ENCODE measurements at places on chromosomes 5 and 9.
A peak's percentile ranks its signal among the peaks of the same experiment; 100 is the strongest.

- no peak for DNase-seq
Measured at GRCh38 chr5:54835647-54836046, 149.7 kb downstream of the ESM1 start.

DNA sequence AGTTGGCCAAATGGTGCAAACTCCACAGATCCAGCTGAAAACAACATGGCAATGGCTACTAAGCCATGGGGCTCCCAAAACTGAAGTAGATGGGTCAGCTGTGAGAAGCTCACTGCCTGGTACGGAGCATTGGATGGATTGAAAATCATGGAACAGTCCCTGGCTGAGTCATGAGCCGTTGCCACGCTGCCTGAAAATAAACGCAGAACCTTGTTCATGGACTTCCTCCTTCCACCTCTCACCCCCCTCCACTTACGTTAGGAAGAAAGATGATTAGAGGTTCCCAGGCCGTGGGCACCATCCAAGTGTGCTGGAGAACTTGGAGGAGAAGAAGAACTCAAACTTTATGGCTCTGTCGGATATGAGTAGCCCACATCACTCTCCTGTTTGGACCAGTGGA lies 6.8 kb upstream of the DIPK1B start:
- no peak for DNase-seq

GRCh38 chr9:72588336-72588735 lies 66.9 kb downstream of the TMC1 start:
- no peak for DNase-seq

GRCh38 chr9:93182572-93182971 lies 1.4 kb upstream of the WNK2 start:
- DNase-seq, result no peak

DNA sequence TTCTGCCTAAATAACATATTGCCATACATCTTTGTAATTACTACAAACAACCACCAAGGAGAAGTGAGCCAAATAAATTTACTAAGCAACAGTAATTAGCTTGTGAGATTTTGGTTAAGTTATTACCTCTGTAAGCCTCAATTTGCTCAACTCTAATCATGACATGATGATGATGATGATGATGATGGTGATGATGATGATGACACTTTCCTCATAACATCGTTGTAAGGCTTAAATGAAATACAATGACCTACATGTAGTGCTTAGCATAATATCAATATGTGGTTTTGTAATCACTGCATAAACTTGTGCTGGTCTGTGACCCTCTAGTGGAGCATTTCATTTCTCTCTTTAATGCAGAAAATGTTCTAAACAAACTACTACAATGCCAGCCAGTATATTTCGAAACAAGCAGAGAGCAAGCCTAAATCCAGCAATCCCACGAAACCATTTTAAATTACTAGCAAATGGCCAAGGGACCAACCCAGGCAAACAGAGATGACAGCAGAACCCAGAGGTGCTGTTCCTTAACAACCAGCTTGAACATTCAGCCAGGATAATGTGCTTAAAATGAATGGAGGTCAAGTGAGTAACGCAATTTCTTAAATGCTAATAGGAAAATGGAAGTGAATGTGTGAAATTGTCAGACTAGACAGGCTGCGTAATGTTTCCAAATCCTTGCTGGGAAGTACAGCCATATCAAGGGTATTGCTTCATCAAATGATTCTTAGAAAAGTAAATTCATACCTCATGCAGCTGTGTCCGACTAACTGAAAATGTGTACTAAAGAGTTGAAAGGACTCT lies 281.9 kb upstream of the PUM3 start:
- no peak for DNase-seq

DNA sequence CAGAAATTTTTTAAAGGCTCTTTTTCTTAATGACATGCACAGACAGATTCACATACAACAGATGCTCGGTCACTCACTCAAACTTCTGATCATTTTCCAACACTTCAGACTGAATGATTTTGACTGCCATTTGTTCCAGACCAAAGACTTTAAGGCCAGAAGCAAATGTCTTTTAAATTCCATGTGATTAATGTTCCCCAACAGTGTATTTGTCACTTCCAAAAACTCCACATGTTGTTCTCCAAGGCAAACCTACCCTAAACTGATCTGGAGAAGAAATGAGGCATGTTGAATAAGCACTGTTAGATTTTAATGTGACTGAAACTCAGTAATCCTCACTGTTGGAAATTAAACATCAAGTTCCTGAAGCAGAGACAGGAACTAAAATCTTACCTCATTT lies 366.7 kb downstream of the GABRG2 start:
- DNase-seq, result no peak

- no peak for DNase-seq
Measured at GRCh38 chr9:136051453-136051836, 43.6 kb downstream of the NACC2 start.

GRCh38 chr5:80143491-80143890 lies 108.3 kb downstream of the THBS4 start:
- DNase-seq, result no peak

GRCh38 chr5:62017092-62017491 lies 288.9 kb upstream of the KIF2A start:
- DNase-seq, result no peak

DNA sequence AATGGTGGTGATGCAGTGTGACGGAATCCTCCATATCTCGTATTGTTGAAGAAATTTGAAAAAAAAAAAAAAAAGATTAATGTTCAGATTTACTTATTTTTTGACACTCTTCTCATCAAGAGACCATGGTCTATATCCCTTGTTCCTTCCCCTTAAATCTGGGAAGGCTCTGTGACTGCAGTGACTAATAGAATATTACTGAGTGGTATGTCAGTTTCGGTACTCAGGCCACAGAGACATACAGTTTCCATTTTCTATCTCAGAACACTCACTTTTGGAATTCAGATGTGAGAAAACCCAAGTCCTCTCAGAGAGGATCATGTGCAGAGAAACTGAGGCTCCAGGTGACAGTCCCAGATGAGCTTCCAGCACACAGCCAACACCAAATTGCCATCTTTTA lies 1193.5 kb downstream of the DTWD2 start:
- no peak for DNase-seq

DNA sequence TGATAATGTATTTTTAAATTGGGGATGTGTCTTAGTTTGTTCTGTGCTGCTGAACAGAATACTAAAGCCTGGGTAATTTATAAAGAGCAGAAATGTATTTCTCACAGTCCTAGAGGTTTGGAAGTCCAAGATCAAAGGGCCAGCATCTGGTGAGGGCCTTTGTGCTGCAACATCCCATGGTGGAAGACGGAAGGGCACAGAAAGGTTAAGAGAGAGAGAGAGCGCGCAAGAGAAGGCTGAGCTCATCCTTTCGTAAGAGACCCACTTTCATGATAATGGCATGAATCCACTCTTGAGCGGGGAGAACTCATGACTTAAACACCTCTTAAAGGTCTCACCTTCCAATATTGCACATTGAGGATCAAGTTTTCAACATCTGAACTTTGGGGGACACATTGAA lies 79.1 kb upstream of the GOLM1 start:
- DNase-seq, result no peak

- no peak for DNase-seq
Measured at GRCh38 chr9:92945796-92946195, 1.5 kb upstream of the FGD3 start.

DNA sequence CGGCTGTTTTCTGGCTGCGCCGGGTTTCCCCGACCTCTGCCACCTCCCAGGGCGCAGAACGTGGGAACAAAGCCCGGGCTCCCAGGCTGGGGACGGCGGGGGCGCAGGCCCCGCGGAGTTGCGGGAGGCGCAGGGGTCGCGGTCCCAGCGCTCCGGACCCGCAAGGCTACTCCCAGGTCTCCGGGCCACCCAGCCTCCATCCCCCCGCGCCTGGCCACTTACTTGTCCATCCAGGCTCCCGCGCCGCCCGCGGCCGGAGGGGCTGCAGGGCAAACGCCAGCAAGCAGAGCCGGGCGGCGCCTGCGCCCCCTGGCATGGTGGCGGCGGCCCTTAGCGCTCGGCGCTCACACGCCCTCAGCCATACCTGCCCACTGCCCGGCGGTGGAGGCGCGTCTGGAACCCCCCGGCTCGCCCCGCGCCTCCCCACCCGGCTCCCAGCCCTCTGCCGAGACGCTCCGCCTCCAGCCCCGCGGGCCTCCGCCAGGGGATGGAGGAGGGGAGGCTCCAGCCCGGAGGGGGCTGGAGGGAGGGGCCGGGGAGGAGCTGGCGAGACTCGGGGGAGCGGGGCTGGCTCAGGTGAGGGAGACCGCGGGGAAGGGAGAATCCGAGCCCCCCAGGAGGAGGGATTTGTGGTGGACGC lies at the start of gene ADAM19:
Gene ADAM19, minus strand, starts transcription at position 395 of the 640 bp plus-strand sequence. Its CDS starts 79 bp downstream, at position 316.
- DNase-seq, result peak; percentile 89

Data from activated CD4-positive, alpha-beta T cell treated with anti-CD3 and anti-CD28 coated beads, Interleukin-2, amount 10 ng/mL, durations not matched to agents 24 days and 14 days (primary cell).